ENCODE measurements at places on chromosomes 3 and 15. TPM values are rescaled to one million over a fixed set of nuclear protein-coding genes. Genes with fewer than 3 reads are reported as not detected.
A peak's percentile ranks its signal among the peaks of the same experiment; 100 is the strongest.

Gene DNAH12
- total RNA-seq: 0.25 TPM

Gene PSMA4
- total RNA-seq: 54.5 TPM

Gene RASSF1
- 73.7 TPM for total RNA-seq

Gene FBXO45
- 8.2 TPM for total RNA-seq

Gene CFAP100
- not detected for total RNA-seq

Gene C3orf20
- total RNA-seq: 0.45 TPM

Gene GABRR3
- total RNA-seq: not detected

Gene RBP2
- not detected for total RNA-seq

- DNase-seq: peak; percentile 33
Observed at GRCh38 chr3:9500108-9501050, 53.2 kb downstream of the LHFPL4 start.

DNA sequence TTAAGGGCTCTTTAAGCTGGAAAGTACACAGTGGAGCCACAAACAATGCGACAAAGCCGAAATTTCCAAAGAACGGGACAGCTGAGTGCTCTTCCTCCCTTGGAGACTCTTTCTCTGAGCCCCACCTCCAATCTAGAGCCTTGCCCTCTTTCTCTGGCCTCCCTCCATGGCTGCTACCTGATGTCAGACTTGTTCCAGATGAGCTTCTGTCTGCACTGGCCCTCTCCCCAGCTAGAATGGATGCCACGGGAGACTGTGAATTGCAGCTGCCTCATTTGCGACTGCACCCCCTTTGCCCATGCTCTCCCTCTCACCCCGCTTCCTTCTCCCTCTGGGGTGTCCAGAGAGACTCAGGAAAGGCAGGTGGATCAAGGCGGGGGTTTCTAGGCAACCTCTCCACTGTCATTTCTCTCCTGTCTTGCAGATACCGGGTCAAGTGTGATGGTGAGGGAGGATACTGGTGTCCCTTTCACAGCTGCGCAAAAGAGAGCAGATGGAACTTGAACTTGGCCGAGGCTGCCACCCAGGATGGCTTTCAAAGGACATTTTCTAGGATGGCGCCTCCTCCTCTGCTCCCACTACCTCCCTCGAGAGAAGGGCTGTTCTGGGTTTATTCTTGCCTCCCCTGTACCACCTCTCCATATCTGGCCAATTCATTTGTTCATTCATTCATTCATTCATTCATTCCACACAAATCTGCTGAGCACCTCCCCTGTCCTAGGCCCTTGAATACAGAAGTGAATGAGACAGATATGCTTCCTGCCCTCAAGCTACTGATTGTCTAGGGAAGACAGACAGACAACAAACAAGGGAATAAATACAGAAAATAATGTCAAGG is 12.8 kb downstream of the ATP2B2 start:
- DNase-seq: no peak

DNA sequence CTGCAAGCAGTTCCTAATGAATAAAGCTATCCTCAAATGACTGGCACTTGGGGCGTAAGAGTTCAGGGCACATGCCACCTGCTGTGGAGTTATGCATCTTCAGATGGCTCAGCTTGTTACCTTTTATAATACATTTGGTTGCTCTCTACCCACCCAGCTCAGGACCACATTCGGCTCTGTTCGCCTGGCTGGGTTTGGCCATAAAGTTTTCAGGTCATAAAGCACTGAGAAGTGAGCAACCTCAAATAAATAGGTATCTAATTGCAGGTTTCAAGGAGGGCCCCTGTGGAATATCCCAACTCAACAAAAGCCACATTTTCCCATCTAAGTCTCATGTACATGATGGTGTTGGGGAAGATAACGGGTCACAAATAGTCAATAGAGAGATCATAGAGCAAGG is 727.3 kb downstream of the GRM7 start:
- no peak for DNase-seq

DNA sequence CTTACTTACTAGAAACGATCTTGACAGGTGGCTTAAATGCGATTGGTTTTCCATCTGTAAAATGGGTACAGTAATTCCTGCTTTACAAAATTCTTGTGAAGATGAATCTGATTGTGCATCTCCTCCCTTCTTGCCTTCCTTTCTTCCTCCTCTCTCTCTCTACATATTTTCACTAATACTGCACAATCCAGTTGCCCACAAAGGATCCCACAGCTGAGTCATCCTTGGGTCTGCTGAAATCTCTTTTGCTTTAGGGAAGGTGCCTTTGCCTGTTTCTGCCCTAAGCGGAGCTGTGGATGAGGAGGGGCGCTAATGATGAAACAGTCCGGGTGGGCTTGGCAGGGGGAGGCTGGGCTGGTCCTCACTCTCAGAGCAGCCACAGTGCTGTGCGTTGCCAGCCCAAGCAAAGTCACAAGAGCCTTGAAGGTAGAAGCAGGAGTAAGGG is 46.1 kb downstream of the AMOTL2 start:
- no peak for DNase-seq

DNA sequence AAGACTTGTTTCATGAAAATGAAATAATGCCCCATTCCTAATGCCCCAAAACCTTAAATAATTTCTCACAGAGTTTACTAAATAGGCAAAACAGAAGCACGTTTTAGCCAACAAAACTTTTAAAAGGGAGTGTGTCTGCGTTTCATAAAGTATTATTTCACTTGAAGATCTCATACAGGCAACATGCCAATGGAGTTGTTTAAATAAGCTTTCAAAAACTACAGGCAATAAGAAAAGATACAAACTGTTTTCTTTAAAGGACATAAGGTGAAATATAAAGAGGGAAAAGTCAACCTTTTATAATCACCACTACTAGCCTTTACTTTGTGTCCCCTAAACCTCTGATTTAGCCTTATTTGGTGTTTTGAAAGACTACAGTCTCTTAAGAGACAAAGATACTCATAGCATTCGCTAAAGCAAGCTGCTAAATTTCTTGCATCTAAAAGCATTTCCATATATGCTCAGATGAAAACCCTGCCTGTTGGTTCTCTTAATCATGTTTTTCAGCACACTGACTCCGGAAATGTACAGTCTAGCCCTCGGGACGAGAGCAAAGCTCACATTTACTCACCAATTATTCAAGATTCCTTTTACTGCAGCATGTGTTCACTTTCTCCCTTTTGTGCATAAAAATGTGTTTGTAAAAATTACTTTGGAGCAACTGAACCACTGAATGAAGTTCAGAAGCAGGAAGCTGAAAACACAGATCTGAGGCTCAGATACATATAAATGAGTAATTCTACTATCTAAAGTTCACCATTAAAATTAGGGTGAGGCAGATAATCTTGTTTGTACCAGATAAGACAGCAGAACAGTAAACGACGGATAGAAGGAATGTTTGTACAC is 119.0 kb downstream of the GOLIM4 start:
- DNase-seq: no peak

GRCh38 chr15:80527406-80527805 is 123.2 kb downstream of the ARNT2 start:
- DNase-seq: no peak

- no peak for DNase-seq
Observed at GRCh38 chr15:73865904-73866303, 7.5 kb upstream of the TBC1D21 start.

GRCh38 chr15:50996641-50997040 is 88.2 kb downstream of the AP4E1 start:
- DNase-seq: no peak

DNA sequence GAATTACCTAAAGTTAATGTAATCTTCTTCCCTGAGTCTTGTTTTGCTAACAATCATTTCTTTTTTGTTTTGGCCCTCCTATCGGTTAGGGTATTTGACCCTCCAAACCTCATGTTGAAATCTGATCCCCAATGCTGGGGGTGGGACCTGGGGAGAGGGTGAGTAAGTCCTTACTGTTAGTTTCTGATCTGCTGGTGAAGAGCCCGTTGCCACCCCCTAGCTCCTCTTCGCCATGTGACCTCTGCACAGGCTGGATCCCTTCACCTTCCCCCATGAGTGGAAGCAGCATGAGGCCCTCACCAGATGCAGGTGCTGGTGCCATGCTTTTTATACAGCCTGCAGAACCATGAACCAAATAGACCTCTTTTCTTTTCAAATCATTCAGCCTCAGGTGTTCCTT is 62.8 kb upstream of the ADCY5 start:
- DNase-seq: no peak

GRCh38 chr3:144127700-144128099 is 156.1 kb downstream of the DIPK2A start:
- DNase-seq: no peak

DNA sequence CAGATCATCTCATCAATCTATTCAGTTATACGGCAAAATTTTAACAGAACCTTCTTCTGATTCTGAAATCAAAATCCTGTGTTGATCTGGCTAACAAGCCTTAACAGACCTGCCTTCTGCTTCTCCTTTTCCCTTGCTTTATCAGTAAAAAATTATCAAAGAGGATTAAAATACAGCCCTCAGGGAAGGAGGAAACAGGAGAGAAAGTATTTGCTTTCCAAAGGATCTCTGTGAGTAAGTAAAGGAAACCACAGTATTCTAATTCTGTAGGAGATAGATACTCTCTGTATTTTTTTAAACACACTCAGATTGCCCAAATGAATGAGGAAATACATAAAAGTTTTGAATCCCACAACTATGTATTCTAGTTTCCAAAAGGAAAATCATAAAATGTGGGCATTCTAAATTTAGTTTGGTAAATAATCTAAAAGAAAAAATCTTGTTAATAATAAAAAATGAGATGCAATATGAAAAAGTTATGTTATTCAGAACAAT is 221.8 kb downstream of the ZIC1 start:
- DNase-seq: no peak

DNA sequence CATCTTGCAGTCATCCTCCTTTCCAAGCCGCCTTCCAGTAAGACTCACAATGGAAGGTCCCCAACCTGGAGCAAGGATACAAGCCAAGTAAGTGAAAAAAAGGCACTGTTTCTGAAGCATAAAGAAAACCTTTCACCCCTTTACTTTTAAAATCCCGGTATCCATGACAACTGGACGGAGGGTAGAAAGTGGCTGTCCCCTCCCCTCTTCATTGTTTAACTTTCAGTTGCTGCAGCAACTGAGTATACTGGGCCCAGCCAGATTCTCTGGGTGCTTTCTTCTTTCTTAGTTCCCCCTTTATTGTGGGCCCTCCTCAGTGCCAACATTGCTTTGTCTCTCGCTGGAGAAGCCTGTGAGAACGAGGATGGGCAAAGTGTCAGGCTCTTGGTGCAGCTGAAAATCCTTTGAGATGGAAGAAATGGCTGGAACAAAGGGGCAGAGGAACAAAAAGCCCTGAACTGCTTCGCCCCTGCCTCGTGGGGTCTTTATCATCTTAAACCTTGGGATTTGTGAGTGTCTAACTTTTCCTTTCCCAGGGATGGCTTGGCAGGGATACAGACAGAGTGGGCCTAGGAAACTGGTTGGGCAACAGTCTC is 224.0 kb upstream of the RGMA start:
- no peak for DNase-seq

GRCh38 chr3:184343200-184343876 is 5.9 kb downstream of the FAM131A start:
- DNase-seq: no peak

- DNase-seq: no peak
Observed at GRCh38 chr15:83818591-83818990, 164.7 kb downstream of the ADAMTSL3 start.

GRCh38 chr3:51391075-51391565 is at the start of gene RBM15B:
Gene RBM15B (plus strand): TSS chr3:51391285. CDS start chr3:51391400, 115 bp downstream.
- peak; percentile 98 for DNase-seq

GRCh38 chr3:41478278-41478677 is 279.0 kb downstream of the CTNNB1 start:
- no peak for DNase-seq

GRCh38 chr3:47791193-47791855 is 9.6 kb upstream of the SMARCC1 start:
- no peak for DNase-seq

DNA sequence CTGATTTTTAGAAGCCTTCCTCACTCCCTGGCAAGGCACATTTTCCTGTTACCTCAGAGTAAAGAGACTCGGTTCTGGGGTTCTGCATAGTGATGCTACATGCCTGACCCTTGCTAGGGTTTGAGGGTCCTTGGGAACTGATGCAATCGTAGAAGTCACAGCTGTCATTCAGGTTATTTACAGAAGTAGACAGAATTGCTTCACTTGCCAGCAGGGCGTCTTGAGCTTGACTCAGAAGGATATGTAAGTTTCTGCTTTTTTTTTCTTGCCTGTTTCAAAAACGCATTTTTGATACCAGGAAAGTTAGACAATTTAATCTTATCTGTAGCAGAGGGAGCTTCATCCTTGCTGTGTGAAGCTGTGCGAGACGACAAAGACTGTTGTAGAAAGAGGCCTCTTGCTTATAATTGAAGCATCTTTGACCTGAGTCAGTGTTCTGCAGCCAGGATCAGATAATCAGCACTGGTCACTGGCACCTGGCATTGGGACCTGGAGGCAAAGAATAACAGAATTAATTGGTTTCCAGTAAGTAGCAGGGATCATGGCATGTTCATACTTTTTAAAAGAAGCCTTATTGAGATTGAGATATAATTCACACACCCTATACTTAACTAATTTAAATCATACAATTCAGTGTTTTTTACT is 24.8 kb downstream of the CACNA1D start:
- no peak for DNase-seq

DNA sequence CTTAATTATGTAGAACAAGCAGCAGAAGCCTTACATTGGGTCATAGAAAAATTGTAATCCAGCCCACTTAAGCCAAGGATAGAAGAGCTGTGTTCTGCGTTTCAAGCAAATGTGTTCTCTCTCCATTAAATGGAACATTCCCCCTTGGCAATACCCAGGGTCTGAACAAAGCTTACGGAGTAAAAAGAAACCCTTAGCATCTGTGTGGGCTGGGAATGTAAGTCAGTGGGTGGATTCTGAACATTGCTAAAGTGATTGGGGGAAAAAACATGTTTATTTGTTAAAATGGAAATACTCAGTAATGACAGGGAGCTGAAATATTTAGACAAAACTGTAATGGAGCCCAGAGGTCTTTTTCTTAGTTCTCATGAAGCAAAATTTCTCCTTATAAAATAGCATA is 147.4 kb downstream of the DUT start:
- DNase-seq: no peak

GRCh38 chr3:107870943-107871638 is 219.7 kb downstream of the CD47 start:
- no peak for DNase-seq

GRCh38 chr15:58546635-58547627 is 115.1 kb downstream of the LIPC start:
- no peak for DNase-seq
